ENCODE measurements at places on chromosomes 7 and 10.

- DNase-seq = no peak
Observed at GRCh38 chr10:77400033-77400432, 237.6 kb downstream of the KCNMA1 start.

GRCh38 chr7:141654551-141654950, 47.4 kb downstream of the DENND11 start:
- peak; percentile 38 for DNase-seq

GRCh38 chr10:48440771-48441170, 134.3 kb downstream of the MAPK8 start:
- DNase-seq = no peak

DNA sequence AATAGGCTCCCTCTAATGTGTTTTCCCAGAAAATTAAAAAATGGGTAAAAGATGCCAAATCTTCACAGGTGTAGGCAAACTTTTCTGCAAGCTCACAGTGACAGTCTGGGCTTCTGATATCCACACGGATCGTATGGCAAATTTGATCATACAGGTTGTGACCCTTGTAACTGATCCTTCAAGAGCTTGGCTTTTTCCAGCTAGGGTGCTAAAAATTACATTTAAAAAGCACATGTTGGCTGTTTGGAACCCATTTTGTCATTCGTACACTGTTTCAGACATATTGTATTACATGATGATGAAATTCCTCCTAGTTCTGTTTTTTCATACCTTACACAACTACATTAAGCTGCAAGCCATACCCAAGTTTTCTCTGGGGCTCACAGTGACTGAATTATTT, 138.7 kb downstream of the GFRA1 start:
- DNase-seq = no peak

- DNase-seq = peak; percentile 60
Observed at GRCh38 chr7:97179454-97180104, 62.1 kb downstream of the SDHAF3 start.

DNA sequence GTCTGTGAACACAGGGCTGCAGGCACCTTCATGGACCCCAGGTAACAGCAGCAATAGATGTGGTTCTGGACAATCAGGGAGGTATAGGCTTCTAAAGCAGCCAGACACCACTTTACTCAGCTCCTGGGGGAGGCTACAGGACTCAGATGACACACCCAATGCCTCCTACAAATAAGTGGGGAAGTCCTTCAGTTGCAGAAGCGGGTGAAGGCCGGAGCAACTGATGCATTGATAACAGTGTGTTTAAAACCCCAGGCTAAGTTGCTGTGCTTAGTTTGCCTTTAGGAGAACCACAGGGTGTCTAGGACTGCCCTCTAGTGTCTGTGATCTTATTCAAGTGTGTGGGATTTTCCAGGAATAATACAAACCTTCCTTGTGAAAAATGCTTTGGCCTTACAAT, 5.9 kb upstream of the ITGA8 start:
- no peak for DNase-seq

DNA sequence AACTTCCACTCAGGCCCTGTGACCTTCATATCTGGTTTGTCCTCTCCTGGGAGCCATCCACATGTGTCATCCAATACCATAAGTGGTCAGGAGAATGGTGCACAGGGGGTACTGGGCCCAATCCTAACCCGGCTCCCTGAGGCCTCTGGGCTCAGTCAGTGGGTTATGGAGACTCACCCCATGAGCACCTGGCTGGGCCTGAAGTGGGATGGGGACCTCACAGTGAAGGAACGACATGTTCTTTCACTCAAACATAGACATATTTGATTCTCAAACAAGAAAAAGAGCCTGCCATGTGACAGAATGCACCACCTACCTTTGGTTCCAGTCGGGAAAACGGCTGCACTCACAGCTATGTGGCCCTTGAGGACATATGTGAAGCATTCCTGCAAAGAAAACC, 51.8 kb downstream of the XPNPEP1 start:
- DNase-seq = no peak

DNA sequence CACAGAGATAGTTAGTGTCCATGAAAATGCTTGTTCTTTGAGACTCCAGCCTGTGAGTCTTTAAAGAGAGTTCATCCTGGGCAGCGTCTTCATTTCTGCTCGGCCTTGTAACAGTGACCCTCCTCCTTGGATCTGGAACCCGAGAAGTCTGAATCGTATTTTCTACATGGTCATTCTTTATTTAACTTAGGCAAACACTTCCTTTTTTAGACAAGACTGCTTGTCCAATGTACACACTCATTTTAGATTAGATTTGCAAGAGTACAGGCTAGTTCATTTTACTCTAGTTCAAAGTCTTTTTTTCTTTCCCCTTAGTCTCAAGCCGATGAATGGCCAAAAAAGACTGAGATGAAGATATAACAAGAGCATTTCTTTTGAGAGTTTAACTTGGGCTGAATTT, 133.5 kb downstream of the CHN2 start:
- DNase-seq = no peak

GRCh38 chr10:13652860-13653259, 66.1 kb downstream of the PRPF18 start:
- DNase-seq = no peak

- no peak for DNase-seq
Observed at GRCh38 chr7:82110146-82110840, 333.3 kb downstream of the CACNA2D1 start.

DNA sequence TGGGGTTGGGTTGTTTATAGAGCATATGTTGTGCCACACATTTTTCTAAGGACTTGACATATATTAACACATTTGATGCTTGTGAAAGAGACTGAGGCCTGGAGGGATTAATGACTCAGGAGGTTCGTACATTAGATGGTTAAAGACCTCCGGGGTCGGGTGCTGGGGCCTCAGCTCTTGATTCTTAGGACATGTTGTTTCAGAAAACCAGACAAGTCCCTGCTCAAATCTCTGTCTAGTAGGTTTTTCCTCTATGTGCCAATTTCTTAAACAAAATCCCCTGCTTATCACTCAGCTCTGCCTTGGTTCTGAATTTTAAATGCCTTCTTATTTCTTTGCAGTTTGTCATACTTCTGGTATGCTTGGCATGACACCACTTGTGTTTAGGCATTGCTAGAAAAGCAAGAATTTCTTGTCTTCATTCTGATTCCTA, 5.8 kb downstream of the UPP1 start:
- DNase-seq = no peak

- no peak for DNase-seq
Observed at GRCh38 chr7:4713183-4713784, 31.2 kb downstream of the FOXK1 start.

- no peak for DNase-seq
Observed at GRCh38 chr10:63204667-63205391, 71.7 kb downstream of the NRBF2 start.

DNA sequence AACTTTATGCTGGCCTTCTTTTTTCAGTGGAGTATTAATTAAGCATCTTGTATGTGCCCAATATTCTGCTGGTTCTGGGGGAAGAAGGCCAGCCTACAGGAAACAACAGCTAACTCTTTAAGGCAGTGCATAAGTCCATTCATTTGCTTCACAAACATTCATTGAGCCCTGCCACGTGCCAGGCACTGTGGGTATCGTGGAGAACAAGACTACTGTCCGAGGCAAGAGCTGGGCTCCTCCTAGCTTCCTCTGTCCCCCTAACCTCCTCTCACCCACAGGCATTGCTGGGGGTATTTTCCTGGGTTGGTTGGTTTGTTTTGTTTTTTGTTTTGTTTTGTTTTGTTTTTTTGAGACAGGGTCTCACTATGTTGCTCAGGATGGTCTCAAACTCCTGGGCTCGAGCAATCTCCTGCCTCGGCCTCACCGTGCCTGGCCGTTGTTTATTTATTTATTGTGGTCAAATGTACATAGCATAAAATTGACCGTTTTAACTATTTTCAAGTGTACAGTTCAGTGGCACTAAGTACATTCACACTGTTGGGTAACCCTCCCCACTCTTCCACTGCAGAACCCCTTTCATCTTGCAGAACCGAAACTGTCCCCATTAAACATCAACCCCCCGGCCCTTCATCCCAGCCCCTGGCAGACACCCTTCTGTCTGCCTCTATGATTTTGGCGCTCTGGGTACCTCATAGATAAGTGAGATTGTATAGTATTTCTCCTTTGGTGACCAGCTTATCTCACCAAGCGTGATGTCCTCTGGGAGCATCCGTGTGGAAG, 32.6 kb downstream of the CHST3 start:
- no peak for DNase-seq

GRCh38 chr10:49272251-49273081, 26.5 kb upstream of the C10orf71 start:
- no peak for DNase-seq

- DNase-seq = no peak
Observed at GRCh38 chr10:97065128-97065527, 120.6 kb downstream of the SLIT1 start.

GRCh38 chr7:16813232-16813616, 8.4 kb upstream of the AGR2 start:
- DNase-seq = no peak

DNA sequence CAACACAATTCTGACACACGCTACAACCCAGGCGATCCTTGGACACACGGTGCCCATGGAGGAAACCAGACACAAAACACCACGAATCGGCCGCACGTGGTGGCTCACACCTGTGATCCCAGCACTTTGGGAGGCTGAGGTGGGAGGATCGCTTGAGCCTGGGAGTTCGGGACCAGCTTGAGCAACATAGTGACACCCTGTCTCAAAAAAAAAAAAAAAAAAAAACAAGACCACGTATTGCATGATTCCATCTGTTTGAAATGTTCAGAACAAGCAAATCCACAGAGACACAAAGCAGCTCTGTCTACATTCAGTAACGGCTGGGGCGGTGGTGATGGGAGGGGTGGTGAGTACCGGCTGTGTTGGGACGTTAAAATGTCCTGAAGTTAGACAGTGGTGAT, 25.2 kb downstream of the ADAP1 start:
- DNase-seq = no peak

DNA sequence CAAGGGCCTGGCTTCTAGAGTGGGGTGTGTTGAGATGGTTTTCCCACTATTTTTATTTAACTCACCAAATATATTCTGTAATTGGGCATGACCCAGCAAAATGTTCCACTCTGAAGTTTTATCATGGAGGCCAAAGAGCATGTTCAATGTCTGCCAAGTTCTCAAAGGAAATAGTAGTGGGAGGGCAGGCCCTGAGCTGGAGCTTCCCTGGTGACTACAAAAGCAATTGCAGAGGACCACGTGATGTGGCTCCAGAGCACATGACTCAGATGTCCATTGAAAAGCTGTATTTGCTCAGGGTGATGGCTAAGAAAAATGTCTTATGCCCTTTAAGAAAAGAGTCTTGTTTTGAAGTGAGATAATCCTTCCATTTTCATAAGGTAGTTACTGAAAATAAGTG, 1024.8 kb downstream of the LRMDA start:
- DNase-seq = no peak

DNA sequence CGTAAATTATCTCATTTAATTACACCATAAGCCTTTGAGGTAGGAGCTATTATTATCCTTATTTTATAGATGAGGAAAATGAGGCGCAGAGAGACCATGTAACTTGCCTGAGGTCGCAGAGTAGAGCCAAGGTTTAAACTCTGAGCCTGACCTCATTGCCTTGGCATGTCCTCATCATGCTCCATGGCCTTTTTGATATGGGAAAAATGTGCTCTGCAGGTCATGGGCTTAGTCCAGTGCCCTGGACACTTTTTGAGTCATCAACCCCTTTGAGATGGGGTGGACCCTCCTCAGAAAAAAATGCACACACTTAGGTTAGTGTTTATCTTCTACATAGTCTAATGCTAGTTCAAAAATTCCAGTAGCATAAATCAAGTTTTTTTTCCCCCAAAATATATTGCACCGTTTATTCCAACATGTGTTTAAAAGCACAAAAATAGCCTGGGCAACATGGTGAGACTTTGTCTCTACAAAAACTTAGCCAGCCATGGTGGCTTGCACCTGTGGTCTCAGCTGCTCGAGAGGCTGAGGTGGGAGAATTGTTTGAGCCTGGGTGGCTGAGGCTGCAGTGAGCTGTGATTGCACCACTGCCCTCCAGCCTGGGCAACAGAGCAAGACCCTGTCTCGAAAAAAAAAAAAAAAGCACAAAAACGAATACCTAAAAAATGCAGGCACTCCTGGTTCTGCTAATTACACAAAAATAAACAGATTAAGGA, 28.6 kb upstream of the TMEM178B start:
- no peak for DNase-seq

DNA sequence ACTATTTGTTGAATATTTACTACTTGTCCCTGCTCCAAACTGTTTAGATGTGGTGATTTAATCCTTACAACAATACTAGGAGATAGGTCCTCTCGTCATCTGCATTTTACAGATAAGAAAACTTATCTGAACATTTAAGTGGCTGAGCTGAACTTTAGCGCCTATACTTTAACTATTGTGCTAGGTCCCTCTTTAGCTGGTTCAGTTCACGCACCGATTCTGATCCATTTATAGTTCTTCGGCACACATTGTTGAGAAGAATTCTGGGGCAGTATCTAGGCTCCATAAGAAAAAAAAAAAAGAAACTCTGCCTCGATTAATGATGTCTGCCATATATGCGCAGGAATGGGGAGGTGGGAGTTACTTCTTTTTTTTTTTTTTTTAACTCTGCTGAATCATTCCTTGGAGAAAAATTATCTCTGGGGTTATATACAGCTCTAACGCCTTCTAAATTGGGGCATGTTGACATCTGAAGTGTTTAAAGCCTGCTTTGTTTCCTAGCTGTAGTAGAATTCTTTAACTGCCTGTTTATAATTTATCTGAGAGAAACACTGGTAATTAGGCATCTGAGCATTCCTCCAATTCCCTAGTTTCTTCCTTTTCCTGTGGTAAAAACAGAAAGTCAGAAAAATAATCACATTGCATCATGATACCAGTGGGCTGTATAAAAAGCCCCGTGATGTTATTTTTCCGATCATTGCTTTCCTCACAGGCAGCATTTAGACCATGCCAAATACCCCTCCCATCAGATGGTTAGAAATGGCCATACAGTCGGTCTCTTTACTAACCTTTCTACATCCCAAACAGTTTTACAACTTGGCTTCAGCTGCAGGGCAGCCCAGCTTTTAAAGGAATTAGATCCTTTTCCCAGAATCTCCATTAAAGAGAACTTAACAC, 98.5 kb upstream of the KDM7A start:
- DNase-seq = peak; percentile 70

DNA sequence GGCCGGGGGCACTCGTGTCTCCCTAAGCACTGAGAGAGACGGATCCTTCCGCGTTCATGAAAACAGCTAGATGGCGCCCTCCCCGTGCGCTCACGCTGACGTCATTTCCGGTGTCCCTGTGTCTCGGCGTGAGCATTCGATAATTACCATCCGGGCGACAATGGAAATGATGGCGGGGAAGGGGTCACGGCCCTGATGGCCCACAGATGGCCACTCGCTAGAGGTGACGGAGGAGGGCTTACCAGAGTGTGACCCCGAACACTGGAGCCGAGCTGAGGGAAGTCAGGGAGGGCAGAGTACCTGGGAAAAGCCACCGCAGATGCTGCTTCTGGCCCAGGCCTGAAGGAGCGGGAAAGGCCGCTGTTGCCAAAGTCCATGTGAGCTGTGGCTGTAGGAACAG, 222.9 kb downstream of the TCERG1L start:
- DNase-seq = no peak

DNA sequence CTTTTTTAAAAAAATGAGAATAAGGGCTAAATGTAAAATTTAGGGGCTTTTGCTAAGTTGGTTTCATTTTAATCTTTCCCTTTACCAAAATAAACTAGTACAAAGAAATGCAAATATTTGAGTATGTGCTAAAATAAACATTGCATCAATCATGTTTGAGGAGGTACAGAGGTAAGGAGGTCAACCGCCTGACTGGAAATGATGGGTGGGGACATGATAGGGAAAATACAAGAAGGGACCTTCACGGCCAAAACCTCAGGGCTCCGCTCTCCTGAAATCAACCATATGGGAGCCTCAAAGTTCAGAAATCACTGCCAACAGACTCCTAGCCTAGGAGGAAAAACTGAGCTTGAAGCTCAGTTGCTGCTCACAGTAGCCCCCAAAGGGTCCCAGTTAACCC, 207.6 kb downstream of the AHR start:
- DNase-seq = no peak

All from muscle of arm (tissue), 14 donors.